ENCODE measurements at places on chromosomes 5 and 9.

DNA sequence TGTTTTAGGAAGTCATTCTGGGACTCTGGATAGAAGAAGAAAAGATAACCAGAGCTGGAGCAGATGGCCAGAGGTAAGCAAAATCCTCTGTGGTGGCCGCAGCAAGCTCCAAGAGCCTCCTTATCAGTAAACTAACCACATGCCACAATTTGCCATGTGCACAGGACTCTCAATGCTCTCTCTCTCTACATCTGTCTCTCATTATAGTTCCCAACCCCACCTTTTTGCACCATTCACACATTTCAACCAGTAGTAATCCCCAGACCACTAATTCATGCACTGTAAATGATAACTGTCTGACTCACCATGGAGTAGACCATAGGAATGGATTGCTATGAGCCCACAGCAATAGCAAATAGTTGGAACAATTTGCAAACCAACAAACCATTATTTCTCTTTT is 526.1 kb downstream of the TLR4 start:
- no peak for DNase-seq

- no peak for DNase-seq
These were observed 4.0 kb upstream of the RAD23B start for GRCh38 chr9:107279086-107279485.

GRCh38 chr9:111386386-111386785 is 56.4 kb upstream of the OR2K2 start:
- no peak for DNase-seq

GRCh38 chr5:139043157-139043905 is 154.8 kb downstream of the SIL1 start:
- DNase-seq = no peak

DNA sequence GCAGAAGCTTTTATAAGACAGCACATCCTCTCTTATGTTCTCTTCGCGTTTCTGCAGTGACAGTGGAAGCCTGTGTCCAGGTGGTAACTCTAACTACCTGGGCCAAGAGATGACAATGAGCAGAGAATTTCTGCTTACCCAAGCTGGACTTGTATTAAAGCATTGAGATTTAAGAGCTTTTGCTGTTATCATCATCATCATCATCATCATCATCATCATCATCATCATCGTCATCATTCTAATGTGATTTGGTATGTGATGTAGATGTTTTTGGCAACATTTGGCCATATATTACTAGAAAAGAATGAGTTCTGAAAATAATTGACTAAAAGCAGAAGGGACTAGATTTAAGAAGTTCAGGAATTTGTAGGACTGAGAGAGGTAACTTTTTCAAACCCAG is 401.3 kb downstream of the BRINP1 start:
- DNase-seq = no peak

DNA sequence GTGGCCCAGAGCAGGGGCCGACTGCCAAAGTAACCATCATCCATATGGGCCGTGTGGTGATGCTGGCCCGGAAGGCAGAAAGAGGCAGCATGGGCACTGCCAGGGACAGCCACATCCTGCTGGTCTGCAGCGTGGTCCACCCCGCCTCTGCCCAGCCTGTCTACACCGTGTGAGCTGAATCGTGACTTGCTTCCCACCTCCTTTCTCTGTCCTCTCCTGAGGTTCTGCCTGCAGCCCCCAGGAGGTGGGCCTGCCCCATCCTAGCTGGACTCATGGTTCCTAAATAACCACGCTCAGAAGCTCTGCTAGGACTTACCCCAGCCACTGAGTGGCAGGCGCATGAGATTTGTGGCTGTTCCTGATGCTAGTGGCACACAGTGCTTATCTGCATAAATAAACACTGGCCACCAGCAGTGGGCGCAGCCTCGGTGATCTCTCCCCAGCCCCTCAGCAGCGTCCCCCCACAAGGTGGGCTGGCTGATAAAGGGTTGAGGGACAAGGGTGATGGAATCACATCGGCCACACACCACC is 22.6 kb upstream of the SUSD3 start:
- DNase-seq = no peak

- DNase-seq = no peak
These were observed 171.3 kb downstream of the ST8SIA4 start for GRCh38 chr5:100731768-100732167.

- DNase-seq = no peak
These were observed 5.6 kb downstream of the CDX1 start for GRCh38 chr5:150172145-150172544.

- no peak for DNase-seq
These were observed 178.7 kb upstream of the FBXL17 start for GRCh38 chr5:108560581-108560980.

GRCh38 chr9:72996684-72997314 is 43.9 kb upstream of the ALDH1A1 start:
- DNase-seq = no peak

GRCh38 chr5:152813526-152813925 is 408.4 kb upstream of the NMUR2 start:
- DNase-seq = no peak

GRCh38 chr5:1507014-1507375 is 16.8 kb downstream of the LPCAT1 start:
- DNase-seq = no peak

- no peak for DNase-seq
These were observed 53.2 kb upstream of the SNCAIP start for GRCh38 chr5:122258840-122259239.

DNA sequence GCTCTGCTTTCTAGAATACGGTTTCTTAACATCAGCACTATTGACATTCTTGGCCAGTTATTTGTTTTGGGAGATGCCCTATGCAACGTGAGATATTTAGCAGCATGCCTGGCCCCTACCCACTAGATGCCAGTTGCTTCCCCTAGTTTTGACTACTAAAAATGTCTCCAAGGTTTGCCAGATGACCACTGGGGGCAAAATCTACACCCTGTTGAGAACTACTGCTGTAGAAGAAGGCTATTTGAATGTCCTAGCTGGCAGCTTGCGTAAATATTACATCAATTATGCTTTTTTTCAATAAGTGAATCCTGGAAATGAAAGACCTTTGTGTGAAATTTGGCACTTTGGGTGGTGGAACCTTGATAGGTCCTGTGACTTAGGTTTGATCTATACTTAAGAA is 5.0 kb downstream of the NCBP1 start:
- DNase-seq = no peak

GRCh38 chr5:79621056-79621455 is 8.8 kb downstream of the TENT2 start:
- no peak for DNase-seq

- DNase-seq = no peak
These were observed 45.9 kb upstream of the RPL26L1 start for GRCh38 chr5:172913117-172913850.

DNA sequence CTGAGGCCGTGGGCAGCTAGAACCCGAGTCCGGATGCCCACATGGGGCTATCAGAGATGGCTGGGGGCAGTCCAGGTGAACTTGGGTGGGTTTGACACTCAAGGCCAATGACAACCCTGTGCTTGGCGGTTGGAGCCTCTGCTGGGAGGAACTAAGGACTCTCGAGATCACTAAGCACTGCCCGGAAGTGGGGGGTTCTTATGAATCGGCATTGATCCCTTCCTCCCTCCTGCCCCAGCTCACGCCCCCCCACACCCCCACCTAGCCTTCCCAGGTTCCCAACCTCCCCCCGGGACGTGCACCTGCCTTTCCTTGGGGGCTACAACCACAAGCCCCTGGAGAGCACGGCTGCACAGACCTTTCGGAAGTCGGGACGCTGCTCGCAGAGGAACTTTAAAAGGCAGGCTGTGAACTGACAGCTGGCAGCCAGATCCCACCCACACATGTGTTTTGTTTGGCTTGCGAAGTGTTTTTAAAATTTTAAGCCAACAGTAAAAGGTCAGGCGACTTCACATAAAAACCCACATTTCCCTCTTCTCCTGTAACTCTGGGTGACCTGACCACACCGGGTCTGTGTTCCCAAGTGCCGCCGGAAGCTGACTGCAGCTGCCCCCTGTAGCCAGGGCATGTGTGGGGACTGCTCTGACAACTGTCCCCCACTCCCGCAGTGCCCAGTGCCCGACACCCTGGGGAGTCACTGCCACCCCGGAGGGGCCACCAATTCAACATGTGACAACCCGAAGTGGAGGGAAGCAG is 5.1 kb upstream of the RALGDS start:
- DNase-seq = no peak

DNA sequence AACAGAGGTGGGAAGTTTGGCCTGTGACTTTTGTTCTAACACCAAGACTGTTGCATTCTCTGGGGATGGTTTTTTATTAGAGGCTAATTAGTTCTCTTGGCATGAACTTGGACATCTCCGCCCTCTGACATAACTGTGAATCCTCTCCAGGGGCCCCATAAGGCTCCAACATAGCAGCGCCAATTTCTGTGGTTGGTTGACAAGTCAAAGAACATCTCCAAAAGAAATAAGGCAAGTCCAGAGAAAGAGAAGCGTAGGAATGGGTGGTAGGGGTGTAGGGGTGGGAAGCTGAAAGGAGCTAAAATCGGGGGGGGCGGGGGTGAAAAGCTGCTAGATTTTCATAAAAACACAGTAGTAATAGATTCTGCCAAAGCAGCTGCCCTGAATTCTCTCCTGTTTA is 81.0 kb upstream of the DAB2 start:
- no peak for DNase-seq

DNA sequence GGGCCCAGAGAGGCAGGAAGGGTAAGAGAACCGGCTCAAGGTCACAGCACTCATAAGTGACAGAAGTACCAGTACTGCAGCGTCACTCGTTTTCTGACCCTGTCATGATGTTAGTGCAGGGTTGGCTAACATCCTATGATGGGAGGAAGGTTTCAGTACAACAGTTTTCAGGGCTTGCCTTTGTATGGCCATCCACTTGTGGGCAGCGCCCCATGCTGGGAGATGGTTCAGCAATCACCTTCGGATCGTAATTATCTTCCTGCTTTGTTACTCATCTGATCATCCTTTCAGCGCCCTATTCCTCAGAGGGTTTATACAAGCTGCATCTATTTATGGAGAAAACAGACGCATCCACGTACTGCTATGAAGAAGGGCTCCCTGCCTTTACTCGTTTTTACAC is 2.4 kb downstream of the MAP1B start:
- DNase-seq = no peak

DNA sequence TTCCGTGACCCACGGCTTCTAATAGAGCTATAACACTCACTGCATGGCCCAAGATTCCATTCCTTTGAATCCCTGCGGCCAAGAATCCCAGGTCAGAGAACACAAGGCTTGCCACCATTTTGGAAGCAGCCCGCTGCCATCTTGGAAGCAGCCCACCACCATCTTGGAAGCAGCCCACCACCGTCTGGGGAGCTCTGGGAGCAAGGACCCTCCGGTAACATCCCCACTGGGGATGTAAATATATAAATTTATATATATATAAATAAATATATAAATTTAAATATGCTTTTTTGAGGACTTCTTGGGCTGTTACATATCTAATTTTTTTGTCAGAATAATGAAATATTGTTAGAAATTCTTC is 122.4 kb downstream of the FAM170A start:
- no peak for DNase-seq

DNA sequence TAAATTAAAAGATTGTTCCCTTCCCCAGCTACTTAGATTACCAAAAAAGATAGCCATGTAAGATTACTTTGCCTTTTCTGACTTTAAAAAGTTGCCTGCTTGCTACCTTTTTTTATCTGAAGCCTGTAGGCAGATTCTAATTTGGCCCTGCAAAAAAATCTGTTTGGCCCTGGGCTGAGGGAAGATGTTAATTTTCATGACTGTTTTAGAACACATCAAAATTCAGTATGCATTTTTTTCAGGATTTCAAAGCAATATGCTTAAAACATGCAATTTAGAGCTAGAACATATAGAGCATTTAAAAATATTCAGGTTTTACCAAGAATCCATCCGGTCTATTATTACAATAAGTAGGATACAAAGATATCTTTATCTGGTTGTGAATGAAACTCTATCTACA is 563.6 kb downstream of the NR2F1-AS1 start:
- no peak for DNase-seq

DNA sequence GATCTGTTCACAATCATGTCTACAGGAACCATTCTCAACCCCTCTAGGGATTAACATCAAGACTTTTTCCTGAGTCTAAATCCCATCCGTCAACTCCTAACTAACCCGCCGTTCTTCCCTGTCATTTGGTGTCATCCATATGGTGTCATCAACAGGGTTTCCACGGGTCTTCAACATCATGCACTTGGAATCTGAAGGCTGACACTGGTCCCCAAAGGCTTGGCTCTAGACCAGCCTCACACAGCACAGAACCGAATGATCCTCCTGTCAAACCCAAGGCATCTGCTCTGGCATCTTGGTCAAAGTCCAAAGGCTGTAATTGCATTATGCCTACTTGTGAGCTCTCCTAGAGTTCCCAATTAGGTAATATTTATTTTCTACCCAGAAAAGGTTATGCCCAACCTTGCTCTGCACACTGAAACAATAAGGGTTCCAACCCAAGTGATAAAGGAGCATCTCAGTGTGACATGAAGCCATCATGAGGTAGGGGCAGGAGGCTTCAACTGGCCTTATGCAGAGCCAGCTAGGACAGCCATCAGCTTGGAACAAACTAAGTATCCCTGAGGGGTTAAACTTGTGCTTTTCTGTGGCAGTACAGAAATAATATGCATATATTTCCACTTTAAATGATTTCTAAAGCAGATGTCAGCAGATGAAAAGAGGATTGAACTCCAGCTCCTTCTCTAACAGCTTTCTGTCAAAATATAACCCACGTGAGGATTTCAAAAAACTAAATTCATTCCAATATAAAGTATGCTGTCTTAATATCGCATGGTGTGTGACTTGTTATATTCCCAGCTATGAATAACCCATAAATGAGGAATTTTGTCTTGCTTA is 13.9 kb downstream of the ENC1 start:
- DNase-seq = no peak

DNA sequence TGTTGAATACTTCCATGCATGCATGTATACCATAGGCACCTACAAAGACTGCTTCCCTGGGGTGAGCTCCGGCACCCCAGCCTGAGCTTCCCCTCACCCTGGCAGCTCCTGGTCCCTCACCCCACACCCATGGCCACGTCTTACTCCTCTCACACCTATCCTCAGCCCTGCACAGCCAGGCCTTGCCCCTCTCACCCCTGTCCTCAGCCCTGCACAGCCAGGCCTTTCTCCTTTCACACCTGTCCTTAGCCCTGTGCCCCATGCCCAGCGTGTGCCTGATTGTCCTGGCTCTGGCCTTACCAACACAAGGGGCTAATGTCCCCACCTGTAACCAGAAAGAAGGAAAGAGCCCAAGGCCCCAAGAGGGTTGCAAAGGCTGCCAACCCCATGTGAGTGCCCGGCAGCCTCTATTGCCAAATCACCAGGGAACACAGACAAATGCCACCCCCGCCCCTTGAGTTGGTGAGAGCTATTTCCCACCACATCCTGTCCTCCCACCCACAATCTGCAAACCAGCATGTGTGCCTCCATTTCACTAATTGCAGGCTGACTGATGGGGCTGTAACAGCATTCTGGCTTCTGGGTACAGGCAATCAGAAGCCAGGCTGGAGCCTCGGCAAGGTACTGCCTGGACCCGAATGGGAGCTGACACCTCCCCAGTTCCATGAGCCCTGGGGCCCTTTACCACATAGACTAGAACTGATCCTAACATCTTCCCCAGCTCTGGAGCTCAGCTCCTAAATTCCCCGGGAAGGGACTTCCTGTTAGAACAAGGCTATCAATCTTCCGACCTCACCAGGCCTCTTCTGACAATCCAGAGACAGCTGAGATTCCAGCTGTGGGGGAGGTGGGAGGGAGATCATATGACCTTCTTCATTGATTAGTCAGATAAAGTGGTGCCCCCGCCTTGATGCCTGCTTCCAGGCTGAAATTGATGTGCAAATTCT is 78.2 kb downstream of the FAM114A2 start:
- DNase-seq = no peak

Measured in RWPE2 (cell line).